ENCODE measurements at places on chromosomes 7 and 10.
A peak's percentile ranks its signal among the peaks of the same experiment; 100 is the strongest.

DNA sequence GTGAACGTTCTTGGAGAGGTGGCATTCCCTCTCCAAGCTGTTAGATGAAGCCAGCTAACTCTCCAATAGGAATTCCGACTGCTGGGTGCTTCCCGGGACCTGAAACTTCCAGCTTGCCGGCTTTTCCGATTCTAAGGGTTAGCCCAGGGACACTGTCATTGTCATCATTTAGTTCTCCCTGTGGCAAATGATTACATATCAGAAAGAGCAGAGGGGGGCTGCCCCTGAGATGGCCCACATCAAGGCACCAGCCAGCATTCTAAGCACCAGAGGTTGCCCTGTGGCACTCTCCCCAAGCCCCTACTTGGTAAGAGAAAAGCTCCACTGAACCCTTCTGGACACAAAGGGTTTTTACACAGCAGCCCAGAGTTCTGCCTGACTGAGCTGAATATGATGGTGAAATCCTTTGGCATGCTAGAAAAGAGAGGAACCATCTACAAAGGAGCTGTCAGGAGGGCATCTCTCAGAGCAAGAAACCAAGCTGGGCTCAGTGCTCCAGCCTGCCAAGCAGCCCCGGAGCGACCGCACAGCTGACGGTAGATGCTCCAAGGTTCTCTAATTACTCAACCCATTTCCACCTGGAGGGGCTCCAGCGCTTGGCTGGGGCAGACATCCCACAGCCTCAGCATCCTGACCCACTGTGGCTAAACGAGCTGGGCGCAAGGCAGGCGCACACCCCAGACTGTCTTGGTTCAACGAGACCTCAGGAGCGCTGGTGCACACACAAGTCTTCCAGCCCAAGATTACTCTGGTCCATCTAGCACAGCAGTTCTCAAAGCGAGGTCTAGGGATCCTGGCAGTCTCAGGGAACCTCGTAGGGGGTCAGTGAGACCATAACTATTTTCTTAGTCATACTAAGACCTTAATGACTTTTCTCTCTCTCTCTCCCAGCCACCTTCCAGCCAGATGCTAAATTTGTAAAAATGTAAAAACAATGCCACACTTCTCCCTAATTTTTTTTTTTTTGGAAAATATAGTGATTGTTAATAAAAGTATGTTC is 160.5 kb downstream of the GFRA1 start:
- DNase-seq = no peak

DNA sequence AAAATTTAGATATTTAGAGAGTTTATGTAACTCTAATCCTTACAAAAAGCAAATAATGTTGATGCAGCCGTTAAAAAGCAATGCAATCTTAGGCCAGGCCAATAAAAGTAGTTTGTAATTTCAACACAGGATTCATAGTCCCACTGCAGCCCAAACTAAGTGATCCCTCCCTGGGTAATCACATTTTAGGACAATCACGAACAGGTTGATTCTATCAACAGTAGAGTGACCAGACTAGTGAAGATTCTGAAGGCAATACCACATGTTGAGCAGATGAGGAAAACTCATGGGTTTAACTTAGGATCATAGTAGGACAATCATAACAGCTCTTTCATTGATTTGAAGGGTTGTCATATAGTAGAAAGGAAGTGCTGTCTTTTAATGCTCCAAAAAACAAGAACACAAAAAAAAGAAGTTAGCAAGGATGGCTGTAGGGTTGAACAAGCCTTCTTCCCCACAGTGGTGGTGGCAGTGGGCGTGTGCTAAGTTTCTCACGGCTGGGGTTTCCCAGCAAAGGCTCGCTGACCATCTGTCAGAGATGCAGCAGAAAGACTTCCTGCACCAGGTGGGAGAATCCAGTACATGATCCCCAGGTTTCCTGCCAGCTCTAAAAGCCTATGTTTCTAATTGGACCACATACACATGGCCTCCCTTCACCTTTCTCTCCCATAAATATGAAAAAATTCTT is 212.2 kb downstream of the CHRM2 start:
- DNase-seq = no peak

DNA sequence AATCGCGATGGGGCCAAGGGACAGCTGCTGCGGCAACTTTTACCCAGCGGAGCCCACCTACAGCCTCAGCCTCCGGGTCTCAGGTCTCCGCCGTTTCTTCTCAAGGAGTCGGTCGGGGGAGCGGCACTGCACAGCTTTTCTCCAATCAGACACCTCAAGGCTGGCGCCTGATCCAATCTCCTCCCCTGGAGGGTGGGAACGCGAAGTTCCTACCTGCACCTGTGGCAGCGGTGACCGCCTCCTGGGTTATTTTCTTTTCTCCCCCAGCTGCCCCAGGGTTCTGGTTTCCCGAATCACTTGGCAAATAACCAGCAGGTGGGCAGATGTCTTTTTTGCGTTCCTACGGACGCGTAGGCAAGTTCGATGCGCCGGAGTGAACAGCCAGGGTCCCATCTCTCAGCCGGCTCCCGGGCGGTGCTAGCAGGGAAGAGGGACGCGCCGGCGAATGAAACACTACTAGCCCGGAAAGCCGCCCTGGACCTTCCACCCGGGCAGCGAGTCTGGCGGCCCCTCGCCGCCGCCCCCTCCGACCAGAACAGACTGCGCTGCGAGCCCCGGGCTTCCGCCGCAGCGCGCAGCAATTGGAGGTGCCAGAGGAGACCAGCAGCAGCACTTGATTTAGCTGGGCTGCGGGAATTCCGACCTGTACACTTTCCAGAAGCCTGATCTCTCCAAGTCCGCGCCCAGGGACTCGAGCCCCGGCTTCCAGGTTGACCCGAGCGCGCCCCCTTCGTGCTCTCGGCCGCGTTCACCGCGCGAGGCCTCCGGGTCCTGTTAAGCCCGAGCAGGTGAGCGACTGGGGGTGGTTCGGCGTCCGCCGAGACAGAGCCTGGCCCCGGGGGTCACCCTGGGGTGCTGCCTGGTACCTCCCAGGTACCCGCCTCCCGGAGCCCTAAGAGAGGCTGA is at the start of gene PRR15:
Gene PRR15, plus strand, starts transcription at position 246 of the 906 bp plus-strand sequence. CDS start 2,495 bp downstream, outside the sequence.
- DNase-seq = peak; percentile 60

GRCh38 chr7:96931891-96932290 is 73.5 kb upstream of the DLX6 start:
- no peak for DNase-seq

GRCh38 chr10:78600121-78600665 is 468.6 kb upstream of the ZMIZ1 start:
- DNase-seq = no peak

DNA sequence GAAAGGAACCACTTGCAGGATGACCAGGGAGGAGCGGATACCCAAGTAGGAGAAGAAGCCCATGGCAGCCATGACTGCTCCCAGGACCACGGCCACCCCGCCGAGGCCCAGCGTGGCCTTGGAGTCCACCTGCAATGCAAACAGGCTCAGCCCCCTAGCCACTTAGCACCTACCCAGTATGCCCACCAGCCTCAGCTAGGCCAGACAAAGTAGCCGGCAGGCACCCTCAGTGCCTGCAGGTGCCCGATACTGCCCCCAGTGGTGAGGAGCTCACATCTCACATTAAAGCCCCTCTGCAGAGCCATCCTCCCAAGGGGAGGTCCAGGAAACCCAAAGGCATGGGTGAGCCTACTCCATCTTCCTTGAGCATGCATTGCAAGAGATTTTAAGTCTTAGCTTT is 6.6 kb downstream of the NPC1L1 start:
- no peak for DNase-seq

- no peak for DNase-seq
These were observed 279.2 kb downstream of the PRPF18 start for GRCh38 chr10:13865758-13866491.

Data from sciatic nerve (tissue), 2 donors.